CD4-positive, alpha-beta T cell treated with Interleukin-15 for 1 hour (primary cell): ENCODE measurements at places on chromosomes 11 and 22.
A peak's percentile ranks its signal among the peaks of the same experiment; 100 is the strongest.

GRCh38 chr11:11732116-11732515, 109.7 kb upstream of the USP47 start:
- no peak for DNase-seq

DNA sequence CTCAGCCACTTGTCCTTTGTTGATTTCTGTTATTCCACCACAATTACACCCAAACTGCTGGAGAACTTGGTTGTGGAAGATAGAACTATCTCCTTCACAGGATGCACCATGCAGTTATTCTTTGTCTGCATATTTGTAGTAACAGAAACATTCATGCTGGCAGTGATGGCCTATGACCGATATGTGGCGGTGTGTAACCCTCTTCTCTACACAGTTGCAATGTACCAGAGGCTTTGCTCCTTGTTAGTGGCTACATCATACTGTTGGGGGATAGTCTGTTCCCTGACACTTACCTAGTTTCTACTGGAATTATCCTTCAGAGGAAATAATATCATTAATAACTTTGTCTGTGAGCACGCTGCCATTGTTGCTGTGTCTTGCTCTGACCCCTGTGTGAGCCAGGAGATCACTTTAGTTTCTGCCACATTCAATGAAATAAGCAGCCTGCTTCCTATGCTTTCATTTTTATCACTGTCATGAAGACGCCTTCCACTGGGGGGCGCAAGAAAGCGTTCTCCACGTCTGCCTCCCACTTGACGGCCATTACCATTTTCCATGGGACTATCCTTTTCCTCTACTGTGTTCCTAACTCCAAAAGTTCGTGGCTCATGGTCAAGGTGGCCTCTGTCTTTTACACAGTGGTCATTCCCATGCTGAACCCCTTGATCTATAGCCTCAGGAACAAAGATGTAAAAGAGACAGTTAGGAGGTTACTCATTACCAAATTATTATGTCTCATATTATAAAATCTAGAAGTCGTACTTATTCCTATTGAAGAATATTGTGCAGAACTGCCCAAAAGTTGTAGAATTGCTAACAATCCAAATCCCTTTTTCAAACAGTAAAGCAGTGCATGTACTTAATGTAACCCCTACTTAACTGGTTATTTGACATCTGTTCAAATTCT, 53.2 kb downstream of the OR4C6 start:
- DNase-seq, result no peak

DNA sequence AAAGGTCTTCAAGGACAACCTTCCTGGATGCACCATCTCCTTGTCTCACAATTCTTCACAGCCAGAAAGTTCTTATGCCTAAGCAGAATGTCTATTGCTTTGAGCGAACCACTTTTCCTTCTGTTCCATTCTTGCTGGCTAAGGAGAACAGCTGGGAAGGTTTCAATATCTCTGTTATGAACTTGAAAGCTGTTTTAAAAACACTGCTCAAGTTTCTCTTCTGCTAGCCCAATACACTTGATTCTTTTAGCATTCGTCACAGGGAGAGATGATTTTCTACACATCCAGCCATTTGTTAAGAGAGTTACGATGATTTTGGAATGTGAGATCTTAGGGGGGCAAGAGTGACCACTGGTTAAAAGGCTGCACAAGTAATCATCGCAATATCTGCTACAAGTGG, 249.3 kb downstream of the KIRREL3 start:
- no peak for DNase-seq

- DNase-seq, result no peak
Observed at GRCh38 chr22:46626911-46627805, 7.0 kb downstream of the GRAMD4 start.

- DNase-seq, result no peak
Observed at GRCh38 chr11:6110011-6110410, 2.5 kb downstream of the OR56B4 start.

- no peak for DNase-seq
Observed at GRCh38 chr11:116117331-116118137, 613.3 kb upstream of the CADM1 start.

DNA sequence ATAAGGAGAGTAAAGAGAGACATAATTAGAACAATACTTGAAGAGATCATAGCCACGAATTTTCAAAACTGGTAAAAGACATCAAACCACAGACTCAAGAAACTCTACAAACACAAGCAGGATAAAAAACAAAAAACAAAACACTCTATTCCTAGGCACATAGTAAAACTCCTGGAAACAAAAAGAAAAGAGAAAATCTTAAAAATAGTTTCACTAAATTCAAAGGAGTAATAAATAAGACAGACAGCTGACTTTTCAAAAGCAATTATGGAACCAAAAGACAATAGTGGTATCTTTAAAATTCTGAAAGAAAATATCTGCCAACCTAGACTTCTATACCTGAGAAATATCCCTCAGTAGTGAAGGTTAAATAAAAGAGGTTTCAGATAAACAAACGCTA, 9.2 kb upstream of the NARS2 start:
- DNase-seq, result no peak

GRCh38 chr11:71332046-71332445, 79.7 kb upstream of the SHANK2 start:
- peak; percentile 1 for DNase-seq

- no peak for DNase-seq
Observed at GRCh38 chr11:68430384-68430783, 30.2 kb upstream of the PPP6R3 start.

GRCh38 chr22:45832180-45832579, 144.8 kb downstream of the WNT7B start:
- DNase-seq, result no peak

DNA sequence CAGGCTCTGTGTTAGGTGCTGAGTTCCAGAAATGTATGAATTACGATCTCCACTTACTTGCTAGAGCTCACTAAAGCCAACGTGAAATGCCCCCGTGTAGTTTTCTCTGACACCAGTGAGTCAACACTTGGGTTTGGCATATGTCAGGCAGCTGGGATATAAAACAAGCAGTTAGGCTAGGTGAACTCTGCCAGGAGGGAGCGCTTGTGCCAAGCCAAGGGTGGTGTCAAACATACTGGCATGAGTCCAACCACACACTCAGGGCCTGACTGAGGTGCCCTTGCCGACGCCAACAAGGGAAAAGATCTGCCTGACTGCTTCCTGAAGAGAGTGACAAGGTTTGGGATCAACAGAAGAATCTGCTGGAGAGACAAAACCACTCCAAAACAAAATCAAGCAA, 167.8 kb upstream of the NARS2 start:
- no peak for DNase-seq

DNA sequence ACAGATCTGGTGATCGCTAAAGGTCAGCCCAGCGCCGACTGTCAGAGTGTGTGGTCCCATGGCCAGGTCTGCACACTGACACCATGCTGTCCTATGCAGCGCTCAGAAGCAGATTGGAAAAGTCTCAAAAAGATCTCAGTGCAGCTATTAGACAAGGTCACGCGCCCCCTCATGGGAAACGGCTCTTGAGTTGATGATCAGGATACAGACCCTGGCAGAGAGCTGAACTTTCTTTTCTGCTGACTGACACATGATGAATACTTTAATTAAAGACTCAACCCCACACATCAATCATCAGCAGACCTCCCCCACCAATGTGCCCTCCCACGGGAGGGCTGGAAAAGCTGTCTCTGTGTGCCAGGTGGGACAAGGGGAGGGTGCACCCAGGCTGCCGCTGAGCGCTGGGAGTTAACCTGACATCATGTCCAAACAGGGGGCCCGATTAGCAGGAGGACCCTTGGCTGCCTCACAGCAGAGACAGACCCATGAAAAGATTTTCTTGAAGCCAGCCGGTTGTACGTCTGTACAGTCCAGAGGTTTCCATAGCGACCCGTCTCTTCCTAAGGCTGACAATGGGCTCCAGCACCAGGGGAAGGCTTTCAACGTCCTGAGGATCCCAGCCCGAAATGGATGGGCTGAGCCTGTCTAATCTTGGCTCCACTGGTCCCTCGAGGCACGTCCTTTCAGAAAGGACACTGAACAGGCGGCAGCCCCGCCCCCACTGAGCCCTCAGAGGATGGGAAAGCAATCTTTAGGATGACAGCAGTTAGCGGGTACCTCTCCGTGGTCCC, 26.9 kb downstream of the RASD2 start:
- no peak for DNase-seq

DNA sequence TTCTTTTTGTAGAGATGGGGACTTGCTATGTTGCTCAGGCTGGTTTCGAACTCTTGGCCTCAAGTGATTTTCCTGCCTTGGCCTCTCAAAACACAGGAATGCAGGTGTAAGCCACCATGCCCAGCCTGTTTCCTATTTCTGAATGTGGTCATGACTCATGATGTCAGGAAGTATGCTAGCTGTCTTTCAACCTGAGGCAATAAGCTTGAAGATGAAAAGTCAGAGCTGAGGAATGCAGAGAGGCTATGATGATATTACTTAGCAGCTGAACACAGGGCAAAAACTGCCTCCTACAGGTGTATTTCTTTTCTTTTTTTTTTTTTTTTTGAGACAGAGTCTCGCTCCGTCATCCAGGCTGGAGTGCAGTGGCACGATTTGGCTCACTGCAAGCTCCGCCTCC, 9.0 kb upstream of the NUCB2 start:
- DNase-seq, result no peak
